ENCODE measurements at places on chromosomes 2 and 18.
A peak's percentile ranks its signal among the peaks of the same experiment; 100 is the strongest.

- DNase-seq, result no peak
Measured at GRCh38 chr18:70194227-70194890, 11.1 kb downstream of the RTTN start.

GRCh38 chr2:97660044-97660774 lies 3.6 kb downstream of the ACTR1B start:
- peak; percentile 28 for DNase-seq

- no peak for DNase-seq
Measured at GRCh38 chr2:196925768-196926561, 542 bp downstream of the PGAP1 start.

DNA sequence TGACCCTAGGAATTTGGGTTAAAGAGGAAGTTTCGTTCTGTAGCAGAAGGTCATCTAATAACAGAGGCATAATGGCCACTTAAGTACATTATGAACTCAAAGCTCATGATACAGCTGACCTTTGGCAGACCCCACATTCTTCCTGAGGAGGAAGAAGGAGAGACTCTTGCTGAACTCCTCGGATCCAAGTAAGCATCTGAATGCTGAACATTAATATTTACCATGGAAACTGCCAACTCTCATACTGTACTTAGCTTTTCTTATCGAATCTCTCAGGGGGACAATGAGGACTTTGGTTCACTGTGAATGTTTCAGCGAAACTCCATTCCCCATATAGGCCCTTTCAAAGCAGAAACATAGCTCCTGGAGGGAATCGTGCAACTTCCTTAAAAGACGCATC lies 781.4 kb upstream of the GYPC start:
- no peak for DNase-seq

- no peak for DNase-seq
Measured at GRCh38 chr18:22667616-22668422, 250.1 kb upstream of the CTAGE1 start.

- DNase-seq, result no peak
Measured at GRCh38 chr2:20539133-20539719, 92.4 kb downstream of the RHOB start.

DNA sequence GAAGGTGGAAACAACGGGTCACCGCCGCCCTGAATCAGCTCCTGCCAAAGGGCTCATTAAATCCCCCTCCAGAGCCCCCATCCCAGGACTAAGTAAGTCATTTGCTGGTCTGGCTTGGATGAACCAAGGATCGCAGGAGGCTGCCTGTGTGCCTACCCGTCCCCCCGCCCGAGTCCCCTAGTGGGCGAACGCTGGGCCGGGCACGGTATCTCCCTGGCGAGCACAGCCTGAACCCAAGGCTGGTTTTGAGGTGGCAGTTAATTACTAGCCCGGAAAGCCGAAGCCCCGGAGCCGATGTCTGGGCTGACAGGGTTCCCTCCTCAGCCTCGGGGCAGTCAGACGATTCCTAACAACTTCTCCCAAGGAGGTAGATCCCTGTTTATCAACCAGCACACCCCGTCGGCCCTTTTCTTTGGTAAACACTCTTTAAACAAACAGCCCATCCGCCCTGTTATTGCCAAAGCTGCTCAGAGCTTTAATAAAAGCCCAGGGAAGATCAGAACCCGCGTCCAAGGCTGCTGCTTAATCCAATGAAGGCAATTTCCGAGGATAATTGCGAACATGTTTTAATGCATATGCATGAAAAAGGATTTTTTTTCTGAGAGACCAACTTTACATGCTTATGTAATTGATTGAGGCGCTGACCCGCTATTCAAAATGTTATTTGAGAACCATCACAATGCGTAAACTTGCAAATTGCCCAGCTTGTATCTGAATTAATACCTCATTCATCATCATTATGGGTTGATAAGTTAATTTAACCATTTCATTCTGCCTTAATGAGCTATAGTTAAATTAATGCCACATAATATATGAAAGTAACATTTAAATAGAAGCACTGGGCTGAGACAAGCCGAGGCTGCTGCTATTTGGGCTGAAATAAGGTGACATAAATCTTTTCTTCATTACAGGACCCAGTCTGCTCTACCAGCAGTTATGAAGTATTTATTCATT lies 10.5 kb downstream of the EVX2 start:
- no peak for DNase-seq

- DNase-seq, result no peak
Measured at GRCh38 chr18:79528316-79528695, 132.6 kb downstream of the NFATC1 start.

DNA sequence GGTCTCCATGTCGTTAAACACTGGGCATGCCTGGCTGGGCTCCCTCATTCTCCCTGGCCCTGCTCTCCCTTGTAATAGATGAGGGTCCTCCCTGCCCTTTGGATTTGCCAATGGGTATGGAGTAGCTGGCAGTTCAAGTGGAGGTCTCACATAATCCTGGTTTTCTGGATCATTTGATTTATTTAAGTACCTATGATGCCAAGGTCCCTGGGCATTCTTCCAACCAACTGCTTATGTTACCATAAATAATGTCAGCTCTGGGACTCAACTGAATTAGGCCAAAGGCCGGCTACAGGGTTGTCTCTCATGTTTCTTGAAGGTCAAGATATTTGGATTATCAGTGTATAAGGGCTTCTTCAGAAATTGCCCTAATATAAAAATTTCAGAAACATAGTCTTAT lies 104.9 kb upstream of the LYPD6 start:
- DNase-seq, result no peak

- DNase-seq, result peak; percentile 95
Measured at GRCh38 chr2:37558623-37559022, 112.8 kb downstream of the CDC42EP3 start.

DNA sequence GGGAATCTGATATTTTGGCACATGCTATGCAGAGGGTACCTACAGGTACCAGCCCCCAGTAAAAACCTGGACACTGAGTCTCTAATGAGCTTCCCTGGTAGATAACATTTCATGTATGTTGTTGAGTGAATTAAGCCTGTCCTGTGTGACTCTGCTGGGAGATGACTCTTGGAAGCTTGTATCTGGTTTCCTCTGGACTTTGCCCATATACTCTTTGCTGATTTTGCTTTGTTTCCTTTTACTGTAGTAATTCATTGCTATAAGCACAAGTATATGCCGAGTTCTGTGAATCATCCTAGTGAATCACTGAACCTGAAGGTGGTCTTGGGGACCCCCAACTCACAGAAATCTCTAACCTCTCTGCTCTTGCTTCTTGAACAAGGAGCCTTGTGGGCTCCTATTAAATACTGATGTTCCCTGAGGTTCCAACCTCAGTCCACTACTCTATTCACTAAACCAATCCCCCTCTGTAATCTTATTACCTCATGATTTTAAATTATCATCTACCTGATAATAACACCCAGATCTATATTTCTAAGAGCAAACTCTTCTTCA lies 94.3 kb upstream of the WDSUB1 start:
- no peak for DNase-seq

DNA sequence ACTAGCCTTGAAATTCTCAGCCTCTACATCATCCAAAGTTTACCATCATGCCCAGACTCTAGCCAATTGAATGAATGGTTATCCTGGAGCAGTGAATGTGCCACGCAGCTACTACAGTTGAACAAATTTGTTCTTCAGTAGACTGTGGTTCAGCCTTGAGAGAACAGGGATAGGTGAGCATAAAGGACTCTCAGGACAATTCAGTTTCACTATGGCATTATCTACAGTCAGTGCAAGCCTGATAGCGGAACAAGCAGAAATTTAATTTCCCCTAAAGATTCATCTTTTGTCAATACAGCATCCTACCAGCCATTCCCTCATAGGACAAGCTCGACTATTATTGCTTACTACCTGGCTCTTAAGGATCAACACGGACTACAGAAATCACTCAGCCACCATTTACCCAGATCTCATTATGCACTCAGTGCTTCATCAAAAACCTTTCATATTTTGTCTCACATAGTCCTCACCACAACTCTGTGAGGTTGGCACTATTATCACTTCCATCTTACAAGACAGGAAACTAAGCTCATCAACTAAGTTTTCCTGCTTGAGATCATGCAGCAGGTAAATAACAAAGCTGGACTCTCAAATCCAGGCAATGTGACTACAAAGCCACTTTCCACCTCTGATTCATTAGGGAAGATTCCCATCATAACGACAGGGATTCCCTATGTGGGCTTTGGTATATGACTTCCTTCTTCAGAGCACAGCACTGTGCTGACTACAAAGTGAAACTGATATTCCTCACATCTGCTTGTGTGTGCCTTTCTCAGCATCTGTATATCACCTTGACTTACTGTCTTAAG lies 181.5 kb upstream of the ACVR2A start:
- DNase-seq, result no peak

GRCh38 chr18:2709316-2709715 lies 53.8 kb downstream of the SMCHD1 start:
- no peak for DNase-seq

GRCh38 chr2:10931710-10932255 lies 20.0 kb downstream of the KCNF1 start:
- no peak for DNase-seq

GRCh38 chr2:144131042-144131441 lies 388.9 kb downstream of the ZEB2 start:
- DNase-seq, result no peak

GRCh38 chr2:223122781-223123180 lies 70.8 kb downstream of the KCNE4 start:
- no peak for DNase-seq

DNA sequence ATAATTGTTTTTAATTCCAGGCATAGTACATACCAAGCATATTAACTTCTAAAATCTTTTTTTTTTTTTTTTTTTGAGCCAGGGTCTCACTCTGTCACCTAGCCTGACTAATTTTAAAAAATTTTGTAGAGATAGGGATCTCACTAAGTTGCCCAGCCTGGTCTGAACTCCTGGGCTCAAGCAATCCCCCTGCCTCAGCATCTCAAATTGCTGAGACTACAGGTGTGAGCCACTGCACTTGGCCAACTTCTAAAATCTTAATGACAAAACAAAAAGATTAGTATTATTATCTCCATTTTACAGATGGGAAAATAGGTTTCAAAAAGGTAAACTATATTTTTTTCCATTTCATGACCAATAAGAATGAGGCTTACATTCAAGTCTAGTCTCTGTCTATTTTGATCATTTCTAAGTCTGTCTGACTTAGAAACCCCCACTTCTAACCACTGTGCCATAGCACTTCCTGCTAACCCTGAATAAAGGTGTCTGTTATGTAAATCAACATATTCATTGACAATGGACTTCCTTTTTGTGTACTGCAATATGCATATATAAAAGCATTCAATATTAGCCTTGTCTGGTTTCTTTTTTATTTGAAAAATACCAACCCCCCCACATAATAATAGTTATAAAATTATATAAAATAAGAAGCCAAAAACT lies 28.7 kb upstream of the ZEB2 start:
- DNase-seq, result peak; percentile 45

- no peak for DNase-seq
Measured at GRCh38 chr2:239935789-239936758, 89.1 kb downstream of the NDUFA10 start.

- no peak for DNase-seq
Measured at GRCh38 chr2:24021122-24021998, 11.5 kb downstream of the MFSD2B start.

- peak; percentile 18 for DNase-seq
Measured at GRCh38 chr2:137888845-137889244, 75.4 kb upstream of the HNMT start.

DNA sequence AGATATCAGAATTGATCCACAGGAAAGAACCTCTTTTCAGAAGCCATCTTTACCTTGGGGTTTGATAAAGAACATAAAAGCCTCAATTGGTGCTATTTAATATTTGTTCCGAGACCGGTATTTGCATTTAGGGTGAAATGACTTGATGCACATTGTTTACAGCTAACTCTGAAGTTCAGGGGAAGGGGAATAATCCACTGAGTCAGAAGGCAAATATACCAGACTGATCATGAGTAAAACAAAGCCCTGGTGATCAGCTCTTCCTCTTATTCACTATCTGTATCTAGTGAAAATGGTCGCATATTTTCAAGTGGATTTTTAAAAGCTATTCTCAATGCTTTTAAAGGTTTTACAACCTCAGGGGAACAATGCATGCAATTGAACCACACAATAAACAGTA lies 53.0 kb upstream of the ATP8B1 start:
- no peak for DNase-seq

DNA sequence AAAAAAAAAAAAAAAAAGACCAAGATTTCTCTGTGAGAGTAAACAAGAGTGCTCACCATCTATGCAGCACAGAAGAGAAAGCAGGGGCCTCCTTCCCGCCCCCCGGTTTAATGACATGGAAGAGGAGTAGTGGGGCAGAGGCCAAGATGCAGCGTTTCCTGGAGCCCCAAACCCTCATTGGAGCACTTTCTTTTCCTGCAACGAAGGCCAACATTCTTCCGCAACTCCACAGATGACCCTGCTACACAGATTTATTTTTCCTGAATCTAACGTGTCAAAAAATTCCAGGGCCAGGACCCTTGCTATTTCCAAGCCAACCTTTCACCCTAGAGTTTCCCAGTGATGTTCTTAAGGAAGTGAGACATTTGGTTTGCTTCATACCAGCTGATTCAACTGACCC lies 189.6 kb downstream of the MIB1 start:
- no peak for DNase-seq

DNA sequence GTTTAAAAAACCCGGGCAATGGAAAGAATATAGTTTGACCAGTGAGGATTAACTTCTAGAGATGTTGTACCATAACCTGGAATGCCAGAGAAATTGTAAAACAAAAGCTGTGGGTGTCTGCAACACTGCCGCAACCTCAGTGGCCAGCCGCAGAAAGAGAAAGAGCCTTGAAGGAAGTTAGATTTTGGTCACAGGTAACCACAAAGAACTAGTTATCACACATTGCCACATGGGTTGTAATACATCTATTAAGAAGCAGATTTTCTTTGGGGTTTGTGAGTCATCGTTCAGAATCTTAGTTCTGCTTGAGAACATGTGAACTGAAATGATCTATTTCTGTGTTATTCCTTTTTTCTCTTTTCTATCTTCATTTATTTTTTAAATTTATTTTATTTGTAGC lies 222.9 kb upstream of the AGAP1 start:
- DNase-seq, result peak; percentile 96

DNA sequence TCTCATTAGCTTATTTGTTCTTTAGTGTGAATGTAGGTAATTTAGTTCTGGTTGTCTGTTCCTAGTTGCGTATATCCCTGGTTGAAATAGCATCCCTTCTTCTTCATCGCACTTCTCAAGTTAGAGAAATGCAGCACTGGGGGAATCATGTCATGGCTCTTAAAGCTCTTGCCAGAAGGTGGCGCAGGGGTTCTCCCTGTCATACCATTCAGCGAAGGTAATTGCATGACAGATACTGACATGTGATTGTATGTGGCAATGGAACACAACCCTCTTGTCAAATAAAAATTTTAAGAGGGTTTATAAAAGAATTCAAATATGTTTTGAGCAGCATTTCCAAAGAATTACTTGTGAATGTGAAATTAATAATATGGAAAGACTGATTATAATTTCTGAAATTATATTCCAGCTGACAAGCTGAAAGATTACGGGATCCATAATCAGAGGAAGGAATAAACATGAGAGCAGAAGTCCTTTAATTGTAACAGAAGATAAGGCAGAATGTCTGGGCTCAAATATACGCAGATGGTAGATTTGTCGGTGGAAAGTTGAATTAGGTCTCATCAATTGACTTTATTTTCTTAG lies 411.7 kb downstream of the DSEL start:
- DNase-seq, result peak; percentile 8

GRCh38 chr18:32735781-32736180 lies 37.0 kb downstream of the KLHL14 start:
- no peak for DNase-seq

Measured in MV-4-11 (cell line).